ENCODE measurements at places on chromosomes 4 and X. TPM values are rescaled to one million over a fixed set of nuclear protein-coding genes. Genes with fewer than 3 reads are reported as not detected.
A peak's percentile ranks its signal among the peaks of the same experiment; 100 is the strongest.

DNA sequence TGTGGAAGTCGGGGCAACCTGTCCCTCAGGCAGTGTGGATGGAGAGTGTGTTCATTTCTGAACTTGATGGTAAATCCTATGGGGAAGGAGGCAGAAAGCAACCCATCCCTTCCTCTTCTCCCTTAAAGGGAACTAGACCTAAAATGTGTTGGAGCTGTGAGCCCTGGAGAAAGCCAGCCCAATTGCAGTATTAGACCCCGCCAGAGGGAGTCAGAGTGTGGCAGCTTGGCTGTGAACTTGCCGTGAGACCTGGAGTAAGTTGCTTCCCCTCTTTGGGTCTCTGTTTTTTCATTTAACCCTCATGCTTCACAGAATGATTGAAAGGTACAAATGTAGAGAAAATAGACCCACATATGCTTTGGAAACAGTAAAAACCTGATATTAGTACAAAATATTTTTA lies 108.7 kb upstream of the PAK3 start:
- no peaks in the 10 kb centered on the region for H3K36me3 ChIP-seq
- H3K27me3 ChIP-seq = peaks cover 14% of the 10 kb centered on the region
- no peak overlapping the region for H3K4me3 ChIP-seq
- H3K4me1 ChIP-seq = no peaks in the 10 kb centered on the region

GRCh38 chr4:184357165-184357564 lies 117.2 kb downstream of the IRF2 start:
- H3K4me1 ChIP-seq = peaks cover 28% of the 10 kb centered on the region
- no peak overlapping the region for H3K4me3 ChIP-seq
- H3K36me3 ChIP-seq = peaks cover 2% of the 10 kb centered on the region
- H3K27ac ChIP-seq = no peak overlapping the region
- no peak for DNase-seq
- no peaks in the 10 kb centered on the region for H3K27me3 ChIP-seq

DNA sequence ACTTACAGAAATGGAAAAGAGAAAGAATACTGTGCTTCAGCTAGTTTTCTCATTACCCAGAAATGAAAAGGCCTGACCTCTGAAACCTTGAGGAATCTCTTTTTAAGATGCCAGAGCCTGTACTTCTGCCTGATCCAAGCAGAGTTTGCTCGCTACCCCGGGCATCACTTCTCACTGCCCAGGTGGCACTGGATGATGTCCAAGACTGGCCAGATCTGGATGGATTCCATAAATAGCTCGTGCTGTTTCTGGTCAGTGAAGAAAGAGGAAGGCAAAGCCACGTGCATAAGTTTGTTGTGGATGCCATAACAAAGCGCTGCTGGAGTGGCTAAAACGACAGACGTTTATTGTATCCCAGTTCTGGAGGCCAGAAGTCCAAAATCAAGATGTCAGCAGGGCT lies 133.5 kb downstream of the TBL1X start:
- peaks cover 6% of the 10 kb centered on the region for H3K36me3 ChIP-seq
- peaks cover 2% of the 10 kb centered on the region for H3K4me1 ChIP-seq
- no peak overlapping the region for H3K4me3 ChIP-seq
- H3K27me3 ChIP-seq = no peaks in the 10 kb centered on the region
- H3K27ac ChIP-seq = no peak overlapping the region

The RASGEF1B gene
- total RNA-seq = 6.9 TPM

The GABRE gene
- not detected for total RNA-seq

The F11 gene
- not detected for total RNA-seq

GRCh38 chr4:147309434-147309833 lies 171.5 kb upstream of the EDNRA start:
- DNase-seq = no peak
- no peaks in the 10 kb centered on the region for H3K36me3 ChIP-seq
- H3K4me3 ChIP-seq = no peak overlapping the region

The KIF4A gene
- 22.4 TPM for total RNA-seq

The SSX2 gene
- total RNA-seq = not detected

The GLRA3 gene
- total RNA-seq = not detected

The NUDT9 gene
- total RNA-seq = 13.6 TPM

- no peaks in the 10 kb centered on the region for H3K4me1 ChIP-seq
- no peak overlapping the region for H3K4me3 ChIP-seq
- H3K27me3 ChIP-seq = no peaks in the 10 kb centered on the region
- no peak for DNase-seq
- no peaks in the 10 kb centered on the region for H3K36me3 ChIP-seq
Measured at GRCh38 chr4:90603540-90603939, 476.3 kb downstream of the CCSER1 start.

GRCh38 chr4:61520681-61521160 lies 320.6 kb downstream of the ADGRL3 start:
- H3K27ac ChIP-seq = no peak overlapping the region
- DNase-seq = no peak
- no peaks in the 10 kb centered on the region for H3K36me3 ChIP-seq
- no peaks in the 10 kb centered on the region for H3K27me3 ChIP-seq

GRCh38 chr4:116229420-116229819 lies 856.0 kb downstream of the TRAM1L1 start:
- no peaks in the 10 kb centered on the region for H3K36me3 ChIP-seq
- H3K27me3 ChIP-seq = no peaks in the 10 kb centered on the region
- H3K4me1 ChIP-seq = no peaks in the 10 kb centered on the region
- H3K27ac ChIP-seq = no peak overlapping the region

DNA sequence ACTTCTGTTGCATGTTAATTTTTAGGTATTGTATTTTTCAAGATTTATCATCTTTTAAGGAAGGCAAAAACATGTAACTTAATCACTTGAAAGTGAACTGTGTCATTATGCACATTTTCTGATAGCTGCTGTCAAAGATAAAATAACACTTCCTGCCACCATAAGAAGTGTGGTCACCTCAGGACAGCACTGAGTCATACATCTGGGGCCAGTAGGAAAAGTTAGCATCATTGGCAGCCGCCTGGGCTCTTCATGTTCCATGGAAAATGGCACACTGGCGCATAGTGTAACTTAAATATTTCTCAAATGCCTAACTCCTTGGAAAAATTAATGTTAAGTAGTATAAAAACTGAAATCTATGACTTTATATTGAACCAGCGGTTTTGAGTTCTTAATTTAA lies 24.2 kb downstream of the CNKSR2 start:
- H3K36me3 ChIP-seq = no peaks in the 10 kb centered on the region
- H3K4me1 ChIP-seq = peaks cover 12% of the 10 kb centered on the region
- no peak overlapping the region for H3K4me3 ChIP-seq
- DNase-seq = peak; percentile 30
- no peak overlapping the region for H3K27ac ChIP-seq
- H3K27me3 ChIP-seq = no peaks in the 10 kb centered on the region

The HS6ST2 gene
- total RNA-seq = 0.39 TPM

GRCh38 chr4:21184788-21185187 lies 484.5 kb downstream of the PACRGL start:
- no peak overlapping the region for H3K27ac ChIP-seq
- no peaks in the 10 kb centered on the region for H3K36me3 ChIP-seq
- H3K4me1 ChIP-seq = no peaks in the 10 kb centered on the region
- no peak overlapping the region for H3K4me3 ChIP-seq

The SHROOM3 gene
- 0.06 TPM for total RNA-seq

DNA sequence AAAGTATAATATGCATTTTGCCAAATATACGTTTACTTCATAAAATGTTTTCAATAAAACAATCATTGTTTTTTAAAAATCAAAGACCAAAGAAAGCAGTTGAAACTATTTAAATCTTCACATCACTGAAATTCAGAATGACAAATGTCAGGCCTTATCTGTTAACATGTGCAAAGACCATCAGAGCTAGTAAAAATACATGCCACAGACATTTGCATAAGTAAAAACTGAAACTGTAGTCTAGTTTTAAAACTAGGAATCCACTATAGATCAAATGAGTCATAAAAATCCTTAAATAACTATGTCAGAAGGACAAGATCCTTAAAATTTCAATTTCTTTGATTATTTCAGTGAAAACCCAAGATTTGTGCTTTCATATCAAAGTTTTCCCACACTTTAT lies 24.8 kb downstream of the KLHL15 start:
- H3K27me3 ChIP-seq = no peaks in the 10 kb centered on the region
- H3K36me3 ChIP-seq = peaks cover 7% of the 10 kb centered on the region
- H3K4me3 ChIP-seq = no peak overlapping the region

DNA sequence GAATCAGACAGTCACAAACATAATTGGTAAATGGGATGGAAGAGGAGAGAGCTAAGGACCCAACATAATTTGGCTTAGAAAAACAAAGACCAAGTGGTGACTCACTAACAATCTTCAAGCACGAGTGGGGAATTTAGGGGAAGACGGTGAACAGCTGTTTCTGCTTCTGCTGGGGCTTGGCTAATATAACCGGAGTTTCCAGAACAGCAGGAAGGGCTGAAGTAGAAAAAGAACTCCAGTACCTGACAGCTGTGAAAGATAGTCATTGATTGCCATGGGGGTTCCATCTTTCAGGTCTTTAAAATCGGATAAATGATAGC lies 290.9 kb upstream of the LDB2 start:
- no peak overlapping the region for H3K4me3 ChIP-seq
- peaks cover 7% of the 10 kb centered on the region for H3K27me3 ChIP-seq
- DNase-seq = no peak
- no peaks in the 10 kb centered on the region for H3K4me1 ChIP-seq

GRCh38 chrX:47571215-47571614 lies 10.2 kb downstream of the ARAF start:
- no peak overlapping the region for H3K4me3 ChIP-seq
- no peak for DNase-seq
- H3K36me3 ChIP-seq = peaks cover 31% of the 10 kb centered on the region
- H3K27me3 ChIP-seq = peaks cover 8% of the 10 kb centered on the region

- no peak overlapping the region for H3K27ac ChIP-seq
- H3K4me1 ChIP-seq = peaks cover 39% of the 10 kb centered on the region
- H3K36me3 ChIP-seq = peaks cover 26% of the 10 kb centered on the region
- H3K27me3 ChIP-seq = no peaks in the 10 kb centered on the region
- DNase-seq = no peak
- H3K4me3 ChIP-seq = no peak overlapping the region
Measured at GRCh38 chr4:87105101-87105845, 115.1 kb downstream of the KLHL8 start.

- H3K4me3 ChIP-seq = no peak overlapping the region
- H3K36me3 ChIP-seq = peaks cover 9% of the 10 kb centered on the region
- H3K27ac ChIP-seq = no peak overlapping the region
- no peaks in the 10 kb centered on the region for H3K27me3 ChIP-seq
- H3K4me1 ChIP-seq = no peaks in the 10 kb centered on the region
Measured at GRCh38 chr4:109321232-109321631, 18.8 kb upstream of the COL25A1 start.

DNA sequence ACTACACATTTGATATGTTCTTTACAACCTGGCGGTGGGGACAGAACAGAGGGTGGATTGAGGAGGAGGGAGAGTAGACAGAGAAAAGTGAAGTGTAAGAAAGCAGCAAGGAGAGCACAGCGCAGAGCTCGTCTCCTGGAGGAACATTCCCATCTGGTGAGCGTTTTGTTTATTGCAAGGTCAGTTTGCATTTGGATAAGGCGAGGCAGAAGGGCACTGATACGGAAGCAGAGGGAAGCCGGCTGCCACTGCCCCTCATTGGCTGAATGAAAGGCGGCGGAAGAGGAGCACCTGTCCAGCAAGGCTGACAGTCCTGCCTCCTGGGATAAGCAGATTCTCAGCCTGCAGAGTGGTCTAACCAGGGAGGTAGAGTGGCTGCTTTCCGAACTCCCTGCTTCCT lies 83.2 kb downstream of the GPR143 start:
- no peak overlapping the region for H3K4me3 ChIP-seq
- H3K27me3 ChIP-seq = no peaks in the 10 kb centered on the region
- peaks cover 20% of the 10 kb centered on the region for H3K36me3 ChIP-seq
- no peak for DNase-seq

DNA sequence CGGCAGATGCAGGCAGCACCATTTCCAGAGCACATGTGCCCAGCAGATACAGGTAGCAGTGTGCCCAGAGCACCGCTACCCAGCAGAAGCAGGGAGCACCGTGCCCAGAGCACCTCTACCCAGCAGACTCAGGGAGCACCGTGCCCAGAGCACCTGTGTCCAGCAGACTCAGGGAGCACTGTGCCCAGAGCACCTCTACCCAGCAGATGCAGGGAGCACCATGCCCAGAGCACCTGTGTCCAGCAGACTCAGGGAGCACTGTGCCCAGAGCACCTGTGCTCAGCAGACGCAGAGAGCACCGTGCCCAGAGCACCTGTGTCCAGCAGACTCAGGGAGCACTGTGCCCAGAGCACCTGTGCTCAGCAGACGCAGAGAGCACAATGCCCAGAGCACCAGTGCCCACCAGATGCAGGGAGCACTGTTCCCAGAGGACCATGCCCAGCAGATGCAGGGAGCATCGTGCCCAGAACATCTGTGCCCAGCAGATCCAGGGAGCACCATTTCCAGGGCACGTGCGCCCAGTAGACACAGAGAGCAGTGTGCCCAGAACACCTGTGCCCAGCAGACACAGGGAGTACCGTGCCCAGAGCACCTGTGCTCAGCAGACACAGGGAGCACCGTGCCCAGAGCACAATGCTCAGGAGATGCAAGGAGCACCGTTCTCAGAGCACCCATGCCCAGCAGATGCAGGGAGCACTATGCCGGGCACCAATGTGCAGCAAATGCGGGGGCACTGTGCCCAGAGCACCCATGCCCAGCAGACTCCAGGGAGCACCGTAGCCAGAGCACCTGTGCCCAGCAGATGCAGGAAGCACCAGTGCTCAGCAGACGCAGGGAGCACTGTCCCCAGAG lies 236.4 kb downstream of the DHRSX start:
- H3K4me1 ChIP-seq = no peaks in the 10 kb centered on the region
- DNase-seq = no peak
- no peaks in the 10 kb centered on the region for H3K27me3 ChIP-seq

GRCh38 chrX:117987373-117987772 lies 129.2 kb downstream of the KLHL13 start:
- H3K4me3 ChIP-seq = no peak overlapping the region
- no peak for DNase-seq
- no peak overlapping the region for H3K27ac ChIP-seq
- no peaks in the 10 kb centered on the region for H3K4me1 ChIP-seq

DNA sequence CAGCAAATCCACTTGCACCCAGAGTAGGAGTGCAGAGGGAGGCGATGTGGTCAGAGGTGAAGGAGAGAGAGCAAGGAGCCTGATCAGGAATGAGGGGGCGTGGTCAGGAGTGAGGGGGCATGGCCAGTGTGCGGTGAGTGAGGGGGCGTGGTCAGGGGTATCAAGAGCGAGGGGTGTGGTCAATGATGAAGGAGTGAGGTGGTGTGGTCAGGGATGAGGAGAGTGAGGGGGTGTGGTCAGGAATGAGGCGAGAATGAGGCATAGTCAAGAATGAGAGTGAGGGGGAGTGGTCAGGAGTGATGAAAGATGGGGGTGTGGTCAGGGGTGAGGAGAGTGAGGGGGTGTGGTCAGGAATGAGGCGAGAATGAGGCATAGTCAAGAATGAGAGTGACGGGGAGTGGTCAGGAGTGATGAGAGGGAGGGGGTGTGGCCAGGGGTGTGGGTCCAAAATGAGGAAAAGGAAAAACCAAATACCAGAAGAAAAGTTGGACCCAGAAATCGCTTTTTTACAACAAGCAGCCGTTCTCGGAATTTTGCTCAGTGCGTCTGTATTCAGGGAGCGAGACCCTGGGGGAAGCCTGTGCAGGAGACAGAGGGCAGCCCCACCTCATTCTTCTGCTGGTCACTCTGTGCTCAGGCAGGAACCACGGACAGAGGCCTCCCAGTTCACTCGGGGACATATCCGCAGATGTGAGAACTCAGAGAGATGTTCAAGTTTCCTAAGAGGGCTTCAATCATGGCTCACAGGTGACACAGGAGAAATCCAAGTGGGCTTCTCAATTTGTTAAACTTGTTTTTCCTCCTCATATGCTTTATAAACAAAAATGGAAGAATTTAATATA lies 47.5 kb downstream of the MAGEA1 start:
- peaks cover 23% of the 10 kb centered on the region for H3K27me3 ChIP-seq
- no peak overlapping the region for H3K4me3 ChIP-seq
- no peaks in the 10 kb centered on the region for H3K36me3 ChIP-seq
- H3K4me1 ChIP-seq = peaks cover 3% of the 10 kb centered on the region

The CT47B1 gene
- total RNA-seq = not detected

Measured in activated naive CD8-positive, alpha-beta T cell treated with anti-CD3 and anti-CD28 coated beads for 36 hours (primary cell).